ENCODE measurements at places on chromosomes 6 and 20.

DNA sequence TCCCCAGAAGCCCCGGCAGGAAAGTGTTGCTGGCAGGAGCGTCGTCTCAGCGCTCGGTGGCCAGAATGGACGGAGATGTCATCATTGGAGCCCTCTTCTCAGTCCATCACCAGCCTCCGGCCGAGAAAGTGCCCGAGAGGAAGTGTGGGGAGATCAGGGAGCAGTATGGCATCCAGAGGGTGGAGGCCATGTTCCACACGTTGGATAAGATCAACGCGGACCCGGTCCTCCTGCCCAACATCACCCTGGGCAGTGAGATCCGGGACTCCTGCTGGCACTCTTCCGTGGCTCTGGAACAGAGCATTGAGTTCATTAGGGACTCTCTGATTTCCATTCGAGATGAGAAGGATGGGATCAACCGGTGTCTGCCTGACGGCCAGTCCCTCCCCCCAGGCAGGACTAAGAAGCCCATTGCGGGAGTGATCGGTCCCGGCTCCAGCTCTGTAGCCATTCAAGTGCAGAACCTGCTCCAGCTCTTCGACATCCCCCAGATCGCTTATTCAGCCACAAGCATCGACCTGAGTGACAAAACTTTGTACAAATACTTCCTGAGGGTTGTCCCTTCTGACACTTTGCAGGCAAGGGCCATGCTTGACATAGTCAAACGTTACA is 817 bp downstream of the GRM1 start:
- no peak for DNase-seq

GRCh38 chr20:11849270-11849915 is 68.3 kb upstream of the BTBD3 start:
- DNase-seq: no peak

GRCh38 chr6:169793408-169793807 is 42.0 kb downstream of the ERMARD start:
- DNase-seq: no peak

DNA sequence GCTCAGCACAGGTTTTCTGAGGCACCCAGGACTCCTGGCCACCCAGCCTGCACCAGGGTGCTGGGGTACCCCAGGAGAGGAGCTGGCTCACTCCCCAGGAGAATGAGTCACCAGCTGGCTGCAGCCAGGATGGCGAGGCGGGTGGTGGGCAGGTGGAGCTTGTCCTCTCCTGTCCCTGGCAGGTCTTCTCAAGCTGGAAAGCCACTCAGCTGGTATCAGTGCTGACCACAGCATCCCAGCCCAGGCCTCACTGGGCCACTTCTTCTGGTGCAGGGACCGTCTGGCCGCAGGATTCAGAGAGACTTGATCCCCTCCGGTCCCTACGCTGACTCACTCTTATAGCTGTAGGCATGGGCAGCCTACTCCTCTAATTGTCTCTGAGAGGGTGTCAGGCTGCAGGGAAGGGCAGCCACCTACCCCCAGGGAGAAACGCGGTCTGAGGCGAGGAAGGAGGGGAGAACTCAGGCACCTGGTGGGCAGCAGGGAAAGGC is 22.2 kb downstream of the TFEB start:
- DNase-seq: no peak

DNA sequence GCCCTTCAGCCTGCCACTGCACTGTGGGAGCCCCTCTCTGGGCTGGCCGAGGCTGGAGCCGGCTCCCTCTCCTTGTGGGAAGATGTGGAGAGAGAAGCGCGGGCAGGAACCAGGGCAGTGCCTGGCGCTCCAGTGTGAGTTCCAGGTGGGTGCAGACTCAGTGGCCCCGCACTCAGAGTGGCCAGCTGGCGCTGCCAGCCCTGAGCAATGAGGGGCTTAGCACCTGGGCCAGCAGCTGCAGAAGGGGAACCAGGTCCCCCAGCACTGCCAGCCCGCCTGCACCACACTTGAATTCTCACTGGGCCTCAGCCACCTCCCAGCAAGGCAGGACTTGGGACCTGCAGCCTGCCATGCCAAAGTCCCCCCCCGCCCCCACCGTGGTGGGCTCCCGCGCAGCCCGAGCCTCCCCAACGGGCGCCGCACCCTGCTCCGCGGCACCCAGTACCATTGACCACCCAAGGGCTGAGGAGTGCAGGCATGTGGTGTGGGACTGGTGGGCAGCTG is 205.9 kb downstream of the CLVS2 start:
- DNase-seq: no peak

GRCh38 chr6:36345681-36346466 is 9.2 kb upstream of the BNIP5 start:
- no peak for DNase-seq

- peak; percentile 26 for DNase-seq
These were observed 206.1 kb upstream of the PRDM1 start for GRCh38 chr6:105880030-105880492.

DNA sequence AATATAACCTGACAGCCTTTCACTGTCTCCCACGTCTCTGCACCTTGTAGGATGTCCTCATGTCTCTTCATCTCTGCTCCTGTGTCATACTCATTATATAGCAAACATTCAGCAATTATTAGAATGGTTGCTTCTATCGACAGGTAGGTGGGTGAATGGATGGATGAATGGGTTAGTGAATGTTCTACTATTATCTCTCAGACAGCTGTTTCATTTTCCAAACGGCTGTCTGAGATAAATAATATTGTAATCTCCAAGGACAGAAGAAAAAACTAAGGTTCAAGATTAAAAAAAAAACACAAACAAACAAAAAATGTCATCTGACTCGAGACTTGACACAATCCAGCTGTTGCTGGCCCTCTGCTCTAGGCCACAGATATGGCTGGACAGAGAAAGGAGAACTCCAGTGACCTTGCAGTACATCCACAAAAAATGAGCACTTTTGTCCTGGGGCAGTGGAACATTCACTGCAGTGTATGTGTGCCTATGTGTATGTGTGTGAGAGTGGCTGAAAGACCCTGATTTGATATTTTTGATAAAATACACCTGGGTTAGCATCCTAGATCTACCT is 2.1 kb downstream of the HNF4A start:
- no peak for DNase-seq

GRCh38 chr6:92667843-92668242 is 751.5 kb downstream of the EPHA7 start:
- no peak for DNase-seq

- DNase-seq: no peak
These were observed 85.4 kb downstream of the HFE start for GRCh38 chr6:26172608-26172968.

DNA sequence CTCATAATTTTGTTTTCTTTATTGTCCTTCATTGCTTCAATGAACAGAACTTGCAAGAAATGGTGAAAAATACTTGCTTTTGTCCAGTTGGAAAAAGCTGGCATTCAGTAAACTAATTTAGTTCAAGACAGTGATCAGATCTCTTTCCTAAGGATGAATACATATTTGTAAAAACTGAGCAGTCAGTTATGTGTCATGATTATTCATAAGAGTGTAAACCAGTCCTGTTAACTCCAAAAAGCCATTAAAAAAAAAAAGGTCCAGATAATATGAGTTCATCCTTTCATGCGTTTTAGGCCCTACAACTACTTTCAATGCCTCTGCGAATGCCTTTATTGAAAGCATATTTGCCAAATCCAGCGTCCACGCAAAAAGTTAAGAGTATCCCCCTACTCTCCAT is 609 bp downstream of the PGM3 start:
- no peak for DNase-seq

GRCh38 chr20:35831029-35831428 is 59.2 kb downstream of the PHF20 start:
- DNase-seq: no peak

- DNase-seq: no peak
These were observed 258.8 kb downstream of the SMOC2 start for GRCh38 chr6:168699631-168700295.

DNA sequence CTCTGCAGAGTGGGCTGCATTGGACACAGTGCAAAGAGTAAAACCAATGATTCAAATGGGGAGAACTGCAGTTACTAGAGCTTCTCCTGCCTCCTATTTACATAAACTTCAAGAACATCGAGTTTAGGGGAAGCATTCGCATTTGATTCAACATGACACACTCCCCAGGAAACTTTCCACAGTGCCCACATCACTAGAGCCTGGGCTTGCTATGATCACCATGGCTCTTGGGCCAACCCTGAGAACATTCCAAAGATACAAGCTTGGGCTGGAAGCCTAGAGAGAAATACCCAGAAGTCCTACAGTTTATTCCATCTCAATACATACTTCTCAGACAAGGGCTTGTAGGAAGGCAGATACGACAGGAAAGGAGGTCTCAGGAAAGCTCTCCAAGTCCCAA is 337.9 kb downstream of the CD83 start:
- no peak for DNase-seq

GRCh38 chr20:51382986-51383821 is 159.3 kb downstream of the NFATC2 start:
- no peak for DNase-seq

DNA sequence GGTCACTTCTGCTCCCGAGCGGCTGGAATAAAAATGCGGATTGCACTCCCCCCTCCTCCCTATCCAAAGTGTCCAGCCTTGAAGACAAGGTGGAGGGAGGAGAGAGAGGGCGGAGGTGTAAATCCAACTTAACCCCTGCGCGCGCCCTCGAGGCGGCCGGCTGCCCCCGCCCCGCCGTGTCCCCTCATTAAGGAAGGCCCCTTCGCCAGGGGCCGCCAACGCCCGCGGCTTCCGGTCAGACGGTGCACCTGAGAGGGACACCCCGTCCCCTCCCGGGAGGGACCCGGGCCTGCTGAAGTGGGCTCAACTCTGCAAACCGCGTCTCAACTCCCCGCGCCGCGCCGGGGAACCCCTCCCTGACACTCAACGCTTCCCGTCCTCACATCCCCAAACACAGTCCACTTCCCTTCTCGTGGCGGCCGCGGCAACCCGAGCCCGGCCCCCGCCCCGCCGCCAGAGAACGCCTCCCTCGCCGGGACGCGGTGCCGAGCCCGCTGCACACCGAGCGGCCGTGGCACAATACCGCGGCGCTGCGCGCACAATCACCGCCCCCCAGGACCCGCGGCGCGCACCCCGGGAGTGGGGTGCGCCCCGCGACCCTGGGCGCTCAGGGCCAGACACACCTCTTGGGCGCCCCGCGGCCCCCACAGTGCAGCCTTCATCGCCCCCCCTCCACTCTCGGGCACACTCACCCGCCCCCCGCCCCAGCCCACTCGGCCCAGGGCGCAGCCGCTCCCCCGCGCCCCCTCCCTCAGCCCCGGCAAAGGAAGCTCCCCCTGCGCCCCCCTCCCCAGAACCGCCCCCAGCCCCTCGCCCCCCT is 102.5 kb downstream of the NOL4L start:
- peak; percentile 18 for DNase-seq

DNA sequence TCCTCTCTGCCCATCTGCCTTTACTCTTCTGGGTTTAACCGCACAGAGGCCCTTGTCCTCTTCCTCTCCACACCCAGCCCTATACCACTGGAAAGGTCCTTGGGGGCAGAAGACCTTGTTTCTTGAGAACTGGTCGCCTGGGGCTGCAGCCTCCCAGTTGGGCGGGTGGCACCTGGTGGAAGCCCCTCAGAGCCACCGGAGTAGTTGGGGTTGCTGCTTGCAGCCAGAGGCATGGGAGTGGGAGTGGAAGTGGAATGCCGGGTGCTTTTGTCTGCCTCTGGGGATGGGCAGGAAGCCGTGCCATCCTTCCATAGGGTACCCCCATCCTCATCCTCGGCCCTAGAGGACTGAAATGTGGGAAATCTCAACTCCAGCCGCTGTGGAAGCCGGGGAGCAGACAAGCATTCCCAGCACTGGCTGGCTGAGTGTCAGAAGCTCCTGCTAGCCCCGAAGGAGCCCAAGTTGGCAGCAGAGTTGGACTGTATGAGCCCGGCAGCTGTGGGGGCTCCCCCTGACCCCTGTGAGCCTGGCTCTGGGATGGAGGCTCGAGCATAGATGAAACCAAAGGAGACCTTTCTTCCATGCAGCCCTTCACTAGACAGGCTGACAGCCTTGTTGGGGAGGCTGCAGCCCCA is 1.2 kb downstream of the VSTM2L start:
- DNase-seq: no peak

GRCh38 chr6:168410554-168411011 is 30.4 kb upstream of the SMOC2 start:
- DNase-seq: no peak

DNA sequence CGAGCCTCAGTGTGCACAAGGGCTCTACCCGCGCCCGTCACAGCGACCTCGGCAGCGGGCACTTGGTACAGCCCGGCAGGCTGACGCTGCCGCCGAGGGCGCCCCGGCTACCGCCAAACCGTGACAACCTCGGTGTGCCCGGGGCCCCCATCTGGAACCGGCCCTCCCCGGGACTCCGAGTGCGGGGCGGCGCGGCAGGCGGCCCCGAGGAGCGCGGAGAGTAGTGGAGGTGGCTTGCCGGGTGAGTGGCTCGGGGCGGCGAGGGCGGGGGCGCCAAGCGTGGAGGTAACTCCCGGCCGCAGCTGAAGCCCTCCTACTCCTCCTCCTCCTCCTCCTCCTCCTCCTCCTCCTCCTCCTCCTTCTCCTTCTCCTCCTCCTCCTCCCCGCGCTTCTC is at the start of gene ISM1:
Gene ISM1, plus strand, starts transcription at position 371 of the 394 bp plus-strand sequence. CDS start 503 bp downstream, outside the sequence.
- DNase-seq: peak; percentile 22

DNA sequence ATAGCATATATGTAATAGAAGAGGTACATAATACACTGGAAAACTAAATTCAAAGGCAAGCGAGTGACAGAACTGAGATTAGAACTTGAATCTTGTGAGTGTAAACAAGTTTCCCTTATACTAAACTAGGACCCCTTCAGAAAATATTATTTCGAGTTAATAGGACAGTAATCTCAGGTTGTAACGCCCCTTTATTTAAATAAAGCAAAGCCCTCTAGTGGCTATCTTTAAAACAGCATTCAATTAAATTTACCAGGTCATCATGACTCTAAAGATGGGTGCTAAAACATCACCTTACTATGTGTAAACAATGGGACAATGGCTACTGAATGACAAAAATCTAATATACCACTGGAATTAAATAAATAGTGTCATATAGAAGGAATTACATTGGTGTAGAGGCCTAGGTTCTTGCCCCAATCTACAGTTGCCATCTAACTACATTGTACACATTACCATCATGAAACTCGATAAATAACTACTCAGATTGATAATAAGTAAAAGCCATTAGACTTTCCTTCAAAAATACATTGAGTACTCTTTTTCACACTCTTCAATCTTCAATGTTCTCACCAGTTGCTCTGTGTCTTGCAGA is 255.4 kb upstream of the IRAK1BP1 start:
- DNase-seq: no peak

GRCh38 chr20:47704746-47705496 is 80.4 kb downstream of the SULF2 start:
- no peak for DNase-seq

DNA sequence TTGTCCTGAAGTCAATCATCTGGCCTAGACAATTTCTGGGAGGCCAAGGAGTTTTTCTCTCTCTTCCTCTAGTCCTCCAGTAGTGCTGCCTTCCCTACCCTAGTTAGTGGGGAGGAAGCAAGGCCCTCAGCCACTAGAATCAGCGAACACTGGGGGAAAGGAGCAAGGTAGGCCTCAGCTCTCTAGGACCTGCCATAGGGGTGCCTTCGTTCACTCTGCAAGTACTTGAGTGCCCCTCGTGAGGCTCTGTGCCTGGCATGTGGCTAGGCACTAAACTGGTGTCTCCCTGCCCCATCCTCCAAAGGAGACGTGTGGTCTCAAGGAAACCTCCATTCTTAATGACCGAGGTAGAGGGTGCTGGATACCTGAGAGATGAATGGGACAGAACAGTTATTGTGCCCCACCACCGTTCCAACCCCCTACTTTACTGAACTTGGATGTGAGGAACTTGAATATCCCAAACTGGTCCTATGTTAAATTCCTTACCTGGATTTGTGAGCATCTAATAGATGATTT is 1.1 kb downstream of the DEF6 start:
- DNase-seq: no peak

Measured in activated CD4-positive, alpha-beta T cell treated with anti-CD3 and anti-CD28 coated beads for 24 hours (primary cell).